BJ (cell line): ENCODE measurements at places on chromosomes 2 and 18.

DNA sequence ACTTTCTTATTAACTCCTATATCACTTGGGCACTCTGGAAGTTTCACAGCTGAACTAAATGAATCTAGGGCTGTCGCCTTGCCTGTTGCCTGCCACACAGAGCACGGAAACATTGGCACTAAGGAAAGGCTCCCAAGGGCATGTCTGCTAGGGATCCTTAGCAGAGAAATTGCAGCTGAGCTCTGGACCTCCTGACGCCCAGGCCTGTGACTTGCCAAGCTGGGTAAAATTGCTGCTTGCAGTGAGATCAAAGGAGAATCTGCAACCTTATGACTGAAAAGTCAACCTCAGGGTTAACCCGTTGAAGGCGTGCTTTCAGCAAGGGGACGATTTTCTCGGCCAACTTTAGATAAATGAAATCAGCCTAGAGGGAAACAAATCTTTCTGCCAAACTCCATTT, 189.8 kb downstream of the NCK2 start:
- no peak for DNase-seq

GRCh38 chr2:144479659-144480058, 40.3 kb downstream of the ZEB2 start:
- DNase-seq, result no peak

DNA sequence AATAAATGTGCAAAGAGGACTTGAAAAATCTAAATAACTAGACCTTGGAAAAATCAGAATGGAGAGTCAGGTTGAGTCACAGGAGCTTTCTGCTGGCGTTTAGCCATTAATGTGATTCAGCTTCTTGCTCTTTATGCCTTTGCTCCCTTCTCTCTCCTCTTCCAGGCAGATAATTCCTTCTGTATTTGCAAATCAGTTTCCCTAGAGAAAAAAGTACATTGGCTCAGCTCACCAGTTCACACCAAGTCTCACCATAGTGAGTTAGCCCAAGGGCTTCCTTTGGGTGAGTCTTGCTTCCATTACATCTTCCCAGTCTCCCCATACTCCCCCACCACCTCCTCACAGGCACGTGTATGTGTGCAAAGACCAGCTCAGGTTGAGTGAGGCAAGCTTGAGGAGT, 73.6 kb downstream of the CYBRD1 start:
- peak; percentile 56 for DNase-seq

DNA sequence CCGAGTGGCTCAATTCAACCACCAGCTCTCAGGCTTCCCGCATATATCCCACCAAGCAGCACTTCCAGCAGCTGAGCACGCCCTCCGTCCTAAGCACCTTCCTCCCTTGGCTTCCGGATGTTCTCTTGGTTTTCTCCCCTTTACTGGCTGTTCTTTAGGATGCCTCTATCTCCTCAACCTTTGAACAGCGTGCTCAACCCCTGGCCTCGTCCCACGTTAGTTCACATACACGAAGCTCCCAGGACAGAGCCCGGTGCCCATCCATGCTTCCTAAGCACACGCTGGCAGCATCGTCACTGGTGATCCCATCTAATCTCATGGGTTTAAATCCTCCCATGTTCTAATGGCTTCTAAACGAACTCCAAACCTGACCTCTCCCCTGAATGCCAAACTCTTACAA, 3.7 kb downstream of the CYS1 start:
- DNase-seq, result no peak

DNA sequence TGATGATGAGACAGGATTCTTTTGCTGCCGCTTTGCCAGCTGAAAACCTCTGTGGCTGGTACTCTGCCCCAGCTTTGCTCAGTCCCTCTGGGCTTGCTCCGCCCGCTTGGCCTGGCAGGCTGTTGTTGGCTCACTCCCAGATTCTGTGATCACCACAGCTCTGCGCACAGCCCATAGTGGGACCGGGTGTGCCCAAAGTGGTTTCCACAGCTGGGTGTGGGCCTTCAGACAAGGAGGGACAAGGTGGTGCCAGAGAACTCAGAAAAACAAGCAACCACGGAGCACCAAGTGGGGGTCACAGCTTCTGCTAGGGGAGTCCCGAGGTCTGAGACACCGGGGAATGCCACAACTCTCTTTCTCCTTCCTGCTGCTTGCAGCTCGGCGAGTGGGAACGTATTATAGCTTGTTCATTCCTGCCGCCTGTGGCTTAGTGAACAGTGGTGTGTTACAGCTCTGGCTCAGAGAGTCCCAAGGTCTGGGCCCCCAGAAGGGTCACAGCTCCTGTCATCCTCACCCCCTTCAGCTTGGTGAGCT, 9.2 kb upstream of the KYNU start:
- DNase-seq, result no peak

- DNase-seq, result no peak
Measured at GRCh38 chr2:31378791-31379501, 35.6 kb downstream of the XDH start.

DNA sequence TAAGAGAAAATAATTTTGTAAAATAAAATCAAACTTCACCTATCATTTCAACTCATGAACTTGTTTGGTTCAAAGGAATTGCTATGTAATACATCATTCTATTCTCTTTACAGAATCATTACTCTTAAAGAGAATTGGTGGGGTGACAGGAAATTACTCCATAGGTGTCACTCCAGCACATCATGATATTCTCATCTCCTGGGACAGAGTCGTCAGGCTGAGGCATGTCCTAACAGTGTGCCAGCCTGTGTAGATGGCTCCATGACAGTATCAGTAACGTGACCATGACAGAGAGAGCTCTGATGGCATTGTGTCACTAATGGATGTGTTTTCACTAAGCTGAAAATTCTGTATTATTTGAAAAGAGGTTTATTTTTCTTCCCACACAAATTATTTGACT, 13.9 kb downstream of the SPATS2L start:
- no peak for DNase-seq

- DNase-seq, result no peak
Measured at GRCh38 chr2:23551875-23552274, 166.9 kb downstream of the KLHL29 start.

DNA sequence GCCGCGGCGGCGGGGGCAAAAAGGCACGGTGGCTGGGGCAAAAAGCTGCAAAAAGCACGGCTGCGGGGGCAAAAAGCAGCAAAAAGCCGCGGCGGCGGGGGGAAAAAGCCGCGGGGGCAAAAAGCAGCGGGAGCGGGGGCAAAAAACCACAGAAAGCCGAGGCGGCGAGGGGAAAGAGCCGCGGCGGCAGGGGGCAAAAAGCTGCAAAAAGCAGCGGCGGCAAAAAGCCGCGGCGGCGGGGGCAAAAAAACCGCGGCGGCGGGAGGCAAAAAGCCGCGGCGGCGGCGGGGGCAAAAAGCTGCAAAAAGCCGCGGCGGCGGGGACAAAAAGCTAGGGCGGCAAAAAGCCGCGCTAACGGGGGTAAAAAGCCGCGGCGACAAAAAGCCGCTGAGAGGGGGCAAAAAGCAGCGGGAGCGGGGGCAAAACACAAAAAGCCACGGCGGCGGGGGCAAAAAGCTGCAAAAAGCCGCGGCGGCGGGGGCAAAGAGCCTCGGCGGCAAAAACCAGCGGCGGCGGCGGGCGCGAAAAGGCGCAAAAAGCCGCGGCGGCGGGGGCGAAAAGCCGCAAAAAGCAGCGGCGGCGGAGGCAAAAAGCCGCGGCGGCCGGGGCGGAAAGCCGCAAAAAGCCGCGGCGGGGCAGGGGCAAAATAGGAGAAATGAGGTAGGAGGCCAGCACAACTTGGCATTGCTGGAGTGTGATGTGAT, 123.4 kb downstream of the ANKRD30BL start:
- DNase-seq, result no peak

DNA sequence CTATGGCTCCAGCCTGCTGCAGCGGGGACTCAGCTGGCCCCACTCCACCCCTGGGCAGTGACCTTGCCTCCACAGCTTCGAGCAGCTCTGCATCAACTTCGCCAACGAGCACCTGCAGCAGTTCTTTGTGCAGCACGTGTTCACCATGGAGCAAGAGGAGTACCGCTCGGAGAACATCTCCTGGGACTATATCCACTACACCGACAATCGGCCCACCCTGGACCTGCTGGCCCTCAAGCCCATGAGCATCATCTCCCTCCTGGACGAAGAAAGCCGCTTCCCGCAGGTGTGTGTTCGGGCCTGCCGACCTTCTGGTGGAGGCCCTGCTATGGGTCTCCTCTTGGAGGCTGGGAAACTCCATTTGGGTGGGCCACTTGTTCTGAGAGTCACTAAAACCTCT, 48.6 kb downstream of the MYO7B start:
- no peak for DNase-seq

DNA sequence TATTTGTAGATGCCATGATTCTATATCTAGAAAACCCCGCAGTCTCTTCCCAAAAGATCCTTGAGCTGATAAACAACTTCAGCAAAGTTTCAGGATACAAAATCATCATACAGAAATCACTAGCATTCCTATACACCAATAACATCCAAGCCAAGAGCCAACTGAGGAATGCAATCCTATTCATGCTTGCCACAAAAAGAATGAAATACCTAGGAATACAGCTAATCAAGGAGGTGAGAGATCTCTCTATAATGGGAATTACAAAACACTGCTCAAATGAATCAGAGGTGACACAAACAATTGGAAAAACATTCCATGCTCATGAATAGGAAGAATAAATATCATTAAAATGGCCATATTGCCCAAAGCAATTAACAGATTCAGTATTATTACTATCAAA, 551.4 kb upstream of the SLC39A10 start:
- no peak for DNase-seq

DNA sequence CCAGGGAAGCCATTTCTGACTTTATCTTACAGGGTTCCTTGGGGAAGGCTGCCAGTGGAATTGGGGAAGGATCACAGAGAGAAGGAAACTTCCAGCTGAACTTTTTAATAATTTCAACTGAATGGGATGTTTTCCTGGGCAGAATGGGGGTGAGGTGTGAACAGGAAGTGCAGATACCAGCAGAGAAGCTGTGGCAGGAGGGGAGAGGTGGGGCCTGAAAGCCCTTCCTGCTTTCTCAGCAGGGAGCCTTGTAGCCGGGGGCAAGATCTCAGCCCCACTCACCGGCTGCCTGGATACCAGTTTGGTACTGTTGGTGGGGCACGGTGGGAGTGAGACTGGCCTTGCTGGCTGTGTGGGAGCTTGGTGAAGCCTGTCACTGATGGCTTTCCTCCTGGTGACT, 170.5 kb downstream of the ZBTB7C start:
- no peak for DNase-seq

- DNase-seq, result no peak
Measured at GRCh38 chr2:189379731-189380261, 61.5 kb upstream of the WDR75 start.

- no peak for DNase-seq
Measured at GRCh38 chr2:69119104-69119894, 106.3 kb downstream of the ANTXR1 start.

GRCh38 chr2:82062463-82062862, 1757.9 kb upstream of the LRRTM1 start:
- no peak for DNase-seq

DNA sequence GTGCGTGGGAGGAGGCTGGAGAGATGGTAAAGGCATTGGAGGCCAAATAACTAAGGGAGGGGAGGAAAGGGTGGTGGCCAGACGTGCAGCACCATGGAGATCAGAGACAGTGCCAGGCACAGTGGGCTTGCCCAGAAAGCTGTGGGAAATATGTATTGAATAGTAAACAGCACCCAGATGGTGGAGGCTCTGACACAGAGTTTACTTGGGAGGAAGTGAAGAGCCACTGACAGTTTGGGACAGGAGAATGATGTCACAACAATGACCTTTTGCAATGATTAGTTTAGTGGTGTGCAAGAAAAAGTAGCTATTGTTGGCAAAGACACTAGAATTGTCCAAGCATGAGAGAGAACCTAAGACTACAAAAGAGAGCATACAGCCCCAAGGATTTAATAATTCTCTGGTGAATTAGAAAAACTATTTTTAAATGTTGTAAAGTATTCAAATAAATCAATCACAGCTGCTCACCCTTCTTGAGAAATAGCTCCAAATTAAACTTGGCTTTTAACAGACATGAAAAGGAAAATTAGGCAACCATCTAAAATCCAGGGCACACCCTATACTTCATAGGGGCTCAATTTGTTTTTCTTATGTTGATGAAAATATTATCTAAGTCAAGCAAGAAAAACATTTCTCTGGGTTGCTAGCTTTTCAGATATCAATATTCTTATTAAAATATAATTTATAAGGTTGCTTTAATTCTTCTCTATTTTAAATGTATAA, 458.7 kb upstream of the HNRNPA3 start:
- DNase-seq, result no peak

GRCh38 chr18:498931-499775, 1.3 kb downstream of the COLEC12 start:
- DNase-seq, result peak; percentile 58

DNA sequence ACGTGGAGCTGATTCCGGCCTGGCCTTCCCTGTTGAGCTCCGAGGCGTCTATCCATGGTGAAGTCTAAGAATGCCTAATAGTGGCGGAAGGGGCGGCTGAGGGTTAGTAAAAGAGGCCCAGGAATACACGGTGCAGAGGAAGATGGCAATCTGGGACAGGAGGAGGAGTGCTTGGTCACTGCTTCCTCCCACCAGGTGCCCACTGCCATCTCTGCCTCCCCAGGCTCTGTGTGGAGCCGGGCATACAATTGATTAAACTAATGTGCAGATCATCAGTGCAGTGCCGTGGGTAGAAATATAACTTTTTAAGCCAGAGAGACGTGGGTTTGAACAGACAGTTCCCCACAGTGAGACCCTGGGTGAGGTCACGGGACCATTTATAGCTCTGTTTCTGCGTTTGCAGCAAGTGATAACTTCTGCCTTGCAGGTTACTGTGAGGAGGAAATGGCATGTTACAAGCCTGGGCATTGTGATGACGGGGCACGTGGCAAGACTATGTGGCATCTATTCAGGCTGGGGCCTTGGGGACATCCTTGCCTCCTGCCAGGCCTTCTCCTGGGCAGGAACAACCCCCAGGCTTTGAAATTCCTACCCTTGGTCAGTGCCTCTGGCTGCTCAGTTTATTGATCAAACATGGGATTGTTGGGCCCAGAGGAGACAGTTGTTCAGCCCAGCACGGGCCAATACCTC, 204.9 kb downstream of the ASB1 start:
- no peak for DNase-seq

- DNase-seq, result peak; percentile 28
Measured at GRCh38 chr2:146572598-146572997, 1272.2 kb upstream of the ACVR2A start.

DNA sequence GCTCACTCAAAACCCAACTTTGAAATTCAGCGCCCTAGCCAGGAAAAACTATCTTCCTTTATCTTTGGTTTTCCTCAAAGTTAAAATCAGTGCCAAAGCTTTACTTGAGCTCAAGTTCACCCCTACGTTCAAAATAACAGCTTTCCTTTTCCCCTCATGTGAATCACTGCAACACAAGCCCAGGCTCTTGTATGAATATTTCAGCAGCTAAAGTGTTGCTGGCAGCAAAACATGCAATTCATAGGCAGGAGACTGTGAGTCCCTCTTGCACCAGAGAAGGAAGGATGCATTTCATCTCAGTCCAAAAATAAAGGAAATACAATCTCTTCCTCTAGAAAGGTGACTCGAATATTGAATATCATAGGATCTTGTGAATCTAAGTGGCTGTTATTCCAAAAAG, 461.3 kb upstream of the SOX11 start:
- no peak for DNase-seq

GRCh38 chr2:201631041-201631440, 12.3 kb downstream of the TMEM237 start:
- DNase-seq, result no peak

GRCh38 chr18:12478269-12479047, 70.7 kb downstream of the PRELID3A start:
- no peak for DNase-seq
